ENCODE measurements at places on chromosomes 3 and 15.

DNA sequence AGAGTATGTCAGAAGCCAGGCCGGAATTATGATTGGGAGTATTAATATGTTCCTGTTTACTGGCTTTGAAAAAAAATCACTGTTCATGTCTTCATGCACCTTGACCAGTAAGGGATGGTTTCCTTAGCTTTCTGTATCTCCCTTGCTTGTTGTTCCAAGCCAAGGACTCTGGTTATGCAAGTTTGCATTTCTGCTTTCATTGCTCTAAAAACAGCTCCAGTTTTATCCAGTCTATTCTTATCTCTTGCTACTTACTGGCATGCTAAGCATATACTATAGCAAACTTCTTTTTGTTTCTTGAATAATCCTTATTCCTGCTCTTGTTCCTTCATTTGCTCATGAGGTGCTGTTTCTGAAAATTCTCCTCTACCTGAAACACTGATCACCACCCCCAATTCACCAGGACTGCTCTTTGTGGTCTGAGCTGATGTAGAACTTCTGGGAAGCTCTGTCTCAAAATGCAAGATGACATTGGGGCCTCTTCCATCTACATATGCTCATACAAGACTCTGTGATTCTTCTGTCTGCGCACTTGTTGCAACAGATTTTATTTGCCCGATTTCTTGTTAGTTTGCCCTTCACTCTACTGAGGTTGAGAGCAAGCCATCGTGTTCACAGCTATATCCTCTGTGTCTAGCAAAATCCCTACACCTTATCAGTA is 173.0 kb downstream of the EBLN2 start:
- no peak for DNase-seq

DNA sequence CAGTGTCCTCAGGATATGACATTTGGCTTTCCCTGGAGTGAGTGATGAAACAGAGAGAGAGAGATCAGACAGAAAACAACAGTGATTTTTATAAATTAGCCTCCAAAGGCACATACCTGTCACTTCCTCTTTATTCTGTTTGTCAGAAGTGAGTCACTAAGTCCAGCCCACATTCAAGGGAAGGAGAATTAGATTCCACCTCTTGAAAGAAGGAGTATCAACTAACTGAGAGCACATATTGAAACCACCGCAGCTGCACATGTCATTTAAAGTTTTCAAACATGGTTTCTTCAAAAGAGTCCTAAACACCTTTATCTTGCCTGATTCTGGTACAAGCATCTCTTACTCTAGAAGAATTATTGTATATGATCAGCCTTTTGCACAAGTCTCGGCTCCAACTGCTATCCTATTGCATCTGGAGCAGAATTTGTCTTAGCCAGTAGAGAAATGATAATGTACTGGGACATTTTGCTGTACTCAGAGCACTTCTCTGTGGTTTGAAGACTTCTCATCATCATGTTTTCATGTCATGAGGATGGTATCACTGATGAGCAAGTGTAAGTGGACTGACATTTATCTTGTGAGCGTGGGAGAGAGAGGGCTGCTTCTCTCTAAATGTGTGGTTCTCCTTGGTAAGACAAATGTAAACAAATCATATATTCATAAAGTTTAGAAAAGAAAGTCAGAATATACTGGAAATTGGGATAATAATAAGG is 338.9 kb upstream of the CFAP20DC start:
- no peak for DNase-seq

DNA sequence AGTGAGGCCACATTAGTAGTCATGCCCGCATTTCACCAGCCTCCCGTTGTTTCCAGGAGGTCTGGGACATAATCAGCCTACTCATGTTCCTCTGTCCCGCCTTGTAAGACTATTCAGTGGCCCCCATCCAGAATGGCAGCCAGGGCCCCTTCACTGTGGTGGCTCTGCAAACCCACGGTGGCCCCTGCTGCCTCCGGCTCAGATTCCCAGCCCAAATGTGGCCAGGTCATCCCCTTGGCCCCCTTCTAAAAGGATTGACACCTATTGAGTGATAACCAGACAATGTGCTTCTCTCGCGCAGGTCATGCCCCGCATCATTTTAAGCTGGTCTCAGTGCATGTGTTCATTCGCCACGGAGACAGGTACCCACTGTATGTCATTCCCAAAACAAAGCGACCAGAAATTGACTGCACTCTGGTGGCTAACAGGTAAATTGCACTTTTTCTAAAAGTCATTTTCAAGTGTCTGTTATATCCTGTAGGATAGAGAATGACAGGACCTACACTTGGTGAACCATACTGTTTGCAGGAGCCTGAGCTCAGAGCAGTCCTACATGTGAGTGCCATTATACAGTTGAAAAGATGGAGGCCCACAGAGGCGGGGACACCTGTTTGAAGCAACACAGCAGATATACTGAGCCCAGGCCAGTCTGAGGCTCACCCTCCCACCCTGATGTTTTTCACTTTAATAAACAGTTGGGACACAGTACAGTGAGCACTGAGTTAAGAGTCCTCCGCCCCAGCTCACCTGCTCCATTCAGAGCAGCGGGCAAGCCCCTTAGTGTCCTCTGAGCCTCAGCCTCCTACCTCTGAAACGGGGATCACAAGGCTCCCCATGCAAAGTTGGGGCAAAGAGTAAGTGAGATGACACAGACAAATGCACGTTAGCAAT is 47.7 kb downstream of the PXYLP1 start:
- DNase-seq = no peak

GRCh38 chr15:38539008-38539343 is 25.6 kb downstream of the RASGRP1 start:
- DNase-seq = no peak

- no peak for DNase-seq
Measured at GRCh38 chr3:50632450-50632849, 15.5 kb downstream of the MAPKAPK3 start.

DNA sequence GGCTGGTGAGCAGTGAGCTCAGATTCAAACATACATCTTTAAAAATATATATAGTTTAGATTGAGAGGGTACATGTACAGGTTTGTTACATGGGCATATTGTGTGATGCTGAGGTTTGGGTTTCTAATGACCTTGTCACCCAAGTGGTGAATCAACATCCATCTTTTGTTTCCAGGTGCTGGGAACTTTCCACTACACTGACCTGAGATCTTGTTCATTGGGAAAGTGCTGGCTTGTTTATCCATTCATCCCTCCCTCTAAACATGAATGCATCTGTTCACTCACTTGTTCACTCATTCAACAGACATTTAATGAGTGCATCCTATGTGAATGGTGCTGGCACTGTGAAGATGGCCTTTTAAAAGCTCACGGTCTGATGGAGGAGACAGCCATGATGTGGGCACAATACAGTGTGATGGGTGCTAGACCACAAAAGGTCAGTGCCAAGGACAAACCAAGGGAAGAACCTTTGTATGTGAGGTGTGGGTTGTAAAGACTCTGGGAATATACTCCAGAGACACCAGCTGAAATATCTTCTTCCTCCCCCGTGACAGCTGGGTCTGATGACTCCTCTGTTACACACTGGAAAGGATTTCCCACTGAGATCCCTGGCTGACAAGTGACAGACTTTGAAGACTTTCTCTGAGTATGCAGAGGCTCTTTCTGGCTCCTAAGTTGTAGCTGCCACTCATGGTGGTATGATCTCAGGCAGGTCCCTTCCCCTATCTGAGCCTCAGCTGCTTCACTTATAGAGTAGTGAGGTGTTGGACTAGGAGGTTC is 16.2 kb upstream of the ITGA11 start:
- no peak for DNase-seq

- DNase-seq = no peak
Measured at GRCh38 chr3:133783762-133784161, 21.9 kb upstream of the SRPRB start.

GRCh38 chr3:14907043-14907966 is 40.1 kb upstream of the NR2C2 start:
- DNase-seq = no peak

- no peak for DNase-seq
Measured at GRCh38 chr15:45641374-45641781, 6.5 kb downstream of the SQOR start.

- no peak for DNase-seq
Measured at GRCh38 chr15:25501828-25502446, 63.1 kb upstream of the UBE3A start.

DNA sequence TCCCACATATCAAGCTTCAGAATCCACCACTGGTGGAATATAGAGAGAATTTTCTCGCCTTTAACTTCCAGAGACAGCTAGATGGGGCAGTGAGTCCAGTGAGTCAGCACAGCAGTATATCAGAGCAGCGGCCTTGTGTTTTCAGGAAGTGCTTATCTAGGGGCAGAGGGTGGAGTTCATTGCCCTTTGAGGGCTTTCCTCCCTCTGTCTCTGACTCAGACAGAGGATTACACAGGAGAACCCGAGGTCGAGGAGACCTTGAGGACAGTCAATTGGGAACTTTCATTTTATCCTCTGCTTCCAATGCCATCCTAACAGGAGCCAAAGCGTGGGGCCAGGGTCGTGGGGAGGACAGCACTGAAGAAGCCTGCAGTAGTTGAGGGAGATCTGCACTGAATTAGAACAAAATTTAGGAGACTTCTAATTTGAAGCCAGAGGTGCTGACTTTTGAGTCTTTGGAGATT is 109.6 kb upstream of the UMPS start:
- peak; percentile 36 for DNase-seq

DNA sequence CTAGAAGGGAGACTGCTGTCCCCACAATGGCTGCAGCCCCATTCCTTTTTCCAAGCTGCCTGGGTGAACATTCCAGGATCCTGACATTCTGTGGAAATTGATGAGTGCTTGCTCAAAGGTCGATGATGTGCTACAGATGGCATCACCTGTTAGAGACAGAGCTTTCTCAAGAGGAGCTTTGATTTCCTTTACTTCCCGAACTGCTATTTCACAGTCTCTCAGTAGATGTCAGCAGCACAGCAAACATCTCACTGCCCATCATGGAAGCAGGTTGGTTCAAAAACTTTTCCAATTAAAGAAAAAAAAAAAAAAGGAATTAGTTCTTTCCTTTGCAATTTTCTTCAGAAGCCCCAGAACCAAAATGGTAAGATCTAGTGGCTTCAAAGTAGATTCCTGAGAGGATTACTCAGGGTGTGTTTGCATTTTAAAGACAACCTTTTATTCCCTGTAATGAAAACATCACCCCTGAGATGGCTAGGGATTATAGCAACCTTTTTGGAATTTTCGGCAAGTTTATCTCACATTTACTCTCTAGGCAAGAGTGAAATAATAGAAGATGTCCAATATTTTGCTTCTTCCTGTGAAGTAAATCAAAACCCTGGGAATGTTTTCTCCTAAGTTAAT is 44.8 kb downstream of the POLR2M start:
- no peak for DNase-seq

DNA sequence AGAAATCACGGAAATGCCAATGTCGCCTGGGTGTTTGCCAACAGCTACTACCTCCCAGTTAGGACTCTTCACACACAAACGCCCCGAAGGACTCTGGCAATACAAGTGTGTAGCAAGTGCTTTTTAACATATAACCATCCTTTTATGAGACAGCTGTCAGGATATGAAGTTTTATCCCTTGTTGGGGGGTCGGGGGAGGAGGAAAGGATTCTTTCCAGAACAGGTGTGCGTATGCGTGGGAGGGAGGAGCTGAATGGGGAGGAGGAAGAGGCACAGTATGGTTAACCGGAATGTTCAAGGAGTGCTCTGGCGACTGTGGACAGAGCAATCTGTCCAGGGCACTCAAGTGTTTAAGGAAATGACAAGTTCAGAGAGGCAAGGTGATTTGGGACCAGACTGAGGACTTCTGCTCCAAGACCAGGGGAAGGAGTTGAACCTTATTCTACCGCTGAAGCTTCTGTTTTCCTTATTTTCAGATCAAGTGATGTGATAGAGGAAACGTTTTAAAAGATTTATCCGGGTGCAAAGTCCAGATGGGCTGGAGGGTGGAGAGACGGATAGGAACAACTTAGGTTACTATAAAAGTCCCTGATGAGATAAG is 1.3 kb downstream of the TSPAN3 start:
- no peak for DNase-seq

DNA sequence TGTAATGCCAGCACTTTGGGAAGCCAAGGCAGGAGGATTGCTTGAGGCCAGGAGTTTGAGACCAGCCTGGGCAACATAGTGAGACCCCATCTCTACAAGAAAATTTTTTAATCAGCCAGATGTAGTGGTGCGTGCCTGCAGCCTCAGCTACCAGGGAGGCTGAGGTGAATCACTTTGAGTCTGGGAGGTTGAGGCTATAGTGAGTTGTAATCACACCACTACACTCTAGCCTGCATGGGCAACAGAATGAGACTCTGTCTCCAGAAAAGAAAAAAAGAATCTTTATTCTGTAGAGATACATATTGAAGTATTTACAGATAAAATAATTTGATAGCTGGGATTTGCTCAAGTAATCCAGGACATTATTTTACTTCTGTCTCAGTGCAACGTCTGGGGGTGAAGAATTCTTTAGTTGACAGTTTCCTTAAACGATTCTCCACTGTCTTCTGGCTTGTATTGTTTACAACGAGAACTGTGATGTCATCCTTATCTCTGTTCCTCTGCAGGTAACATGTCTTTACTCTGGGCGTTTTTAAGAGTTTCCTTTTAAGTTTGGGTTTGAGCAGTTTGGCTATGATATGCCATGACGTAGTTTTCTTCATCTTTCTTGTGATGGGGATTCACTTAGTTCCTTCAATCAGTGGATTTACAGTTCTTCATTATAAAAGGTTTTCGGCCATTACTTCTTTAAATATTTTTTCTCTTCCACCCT is 26.3 kb downstream of the KPNA1 start:
- no peak for DNase-seq

All from stimulated activated naive CD8-positive, alpha-beta T cell treated with anti-CD3 and anti-CD28 coated beads, Interleukin-15, Interleukin-2, amounts not matched to agents 100 U/mL and 50 U/mL, for 24 hours (primary cell).